ENCODE measurements at places on chromosomes 3 and 15.

DNA sequence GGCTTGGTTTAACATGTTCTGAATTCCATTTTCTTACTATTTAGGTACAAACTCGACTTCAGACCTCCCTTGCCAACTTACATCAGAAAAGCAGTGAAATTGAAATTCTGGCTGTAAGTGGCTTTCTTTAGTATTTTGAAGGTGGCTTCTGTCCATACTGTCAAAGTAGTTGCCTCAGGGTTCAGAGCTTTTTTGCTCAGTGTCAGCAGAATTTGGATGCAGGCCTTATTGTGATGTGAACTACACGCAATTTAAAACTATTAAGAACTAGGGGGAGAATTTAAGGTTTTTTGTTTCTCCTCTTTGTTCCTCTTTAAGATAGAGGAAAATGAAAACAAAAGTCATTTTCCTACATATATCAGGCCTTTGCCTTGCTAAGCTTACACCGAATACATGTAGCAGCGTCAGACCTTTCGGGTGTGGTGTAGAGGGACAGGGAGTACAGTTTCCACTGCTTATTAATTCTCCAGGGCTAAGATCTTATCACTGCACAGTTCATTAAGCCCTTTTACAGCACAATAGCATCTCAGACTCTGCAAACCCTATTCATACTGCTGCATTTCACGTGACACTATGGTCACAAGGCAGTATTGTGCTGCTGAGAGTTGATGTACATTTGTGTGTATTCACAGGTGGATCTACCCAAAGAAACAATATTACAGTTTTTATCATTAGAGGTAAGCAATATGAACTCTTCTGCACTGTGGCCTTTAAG is 6.7 kb downstream of the SRP14 start:
- DNase-seq: no peak

DNA sequence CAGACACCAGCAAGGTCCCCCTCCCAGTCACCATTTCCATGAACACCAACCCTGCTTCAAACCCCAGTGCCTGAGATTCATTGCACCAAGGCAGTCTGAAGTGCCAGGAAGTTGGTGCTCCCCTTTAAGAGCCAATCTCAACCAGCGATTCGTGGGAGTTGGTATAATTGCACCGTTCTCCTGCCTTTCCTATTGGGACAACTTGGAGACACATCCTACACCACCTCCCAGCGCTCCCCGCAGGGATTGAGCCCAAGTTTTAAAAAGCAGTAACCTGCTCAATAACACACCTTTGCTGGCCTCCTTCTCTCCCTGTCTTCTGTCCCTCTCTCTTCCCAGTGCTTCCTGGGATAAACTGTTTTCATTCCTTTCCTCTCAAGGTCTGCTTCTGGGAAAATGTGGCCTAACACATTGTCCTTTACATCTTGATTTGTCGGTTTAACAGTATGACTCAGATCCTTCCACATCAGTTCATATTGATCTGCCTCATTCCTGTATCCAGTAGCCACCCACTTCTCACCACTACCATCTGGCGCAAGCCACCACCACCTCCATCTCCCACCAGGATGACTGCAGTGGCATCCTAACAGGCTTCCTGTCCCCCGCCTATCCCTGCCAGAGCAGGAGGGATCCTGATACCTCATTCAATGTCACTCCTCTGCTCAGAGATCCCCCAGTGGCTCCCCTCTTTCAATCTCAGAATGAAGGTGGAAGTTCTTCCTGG is 37.8 kb upstream of the HRH1 start:
- DNase-seq: no peak

DNA sequence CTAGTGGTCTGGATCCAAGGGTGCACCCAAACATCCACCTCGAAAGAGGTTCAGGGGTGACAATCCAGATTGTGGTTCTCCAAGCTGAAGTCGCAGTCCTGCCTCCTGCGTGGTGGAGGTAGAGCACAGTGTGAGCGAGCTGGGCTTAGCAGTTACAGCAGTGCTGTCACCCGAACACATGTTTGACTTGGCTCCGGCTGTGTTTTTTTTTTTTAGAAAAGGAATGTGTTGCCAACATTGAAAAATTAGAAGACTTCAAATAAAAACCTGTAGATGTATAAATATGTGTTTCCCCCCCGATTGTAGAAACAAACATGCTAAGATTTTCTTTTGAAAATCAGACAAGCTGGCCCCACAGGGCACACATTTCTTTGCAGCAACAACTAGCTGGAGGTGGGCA is 530.8 kb downstream of the SHQ1 start:
- DNase-seq: no peak

GRCh38 chr15:47754312-47754711 is 37.0 kb downstream of the SEMA6D start:
- no peak for DNase-seq

- no peak for DNase-seq
Observed at GRCh38 chr3:81470524-81471278, 290.7 kb downstream of the GBE1 start.

DNA sequence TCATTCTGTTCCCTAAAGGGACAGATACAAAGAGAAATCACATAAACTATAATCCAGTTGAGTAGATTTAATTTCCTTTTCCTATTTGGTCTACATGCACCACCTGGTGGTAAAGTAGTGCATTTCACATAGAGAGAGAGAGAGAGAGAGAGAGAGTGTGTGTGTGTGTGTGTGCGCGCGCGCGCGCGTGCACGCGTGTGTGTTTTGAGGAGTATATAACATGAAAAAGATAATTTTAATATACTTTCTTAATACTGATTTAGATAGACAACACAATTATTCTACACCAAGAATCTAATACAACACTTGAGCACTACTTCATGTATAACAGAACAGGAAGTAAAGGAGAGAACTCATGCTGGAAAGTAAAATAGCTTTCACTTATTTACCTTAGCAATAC is 1.1 kb upstream of the FGF7 start:
- no peak for DNase-seq

DNA sequence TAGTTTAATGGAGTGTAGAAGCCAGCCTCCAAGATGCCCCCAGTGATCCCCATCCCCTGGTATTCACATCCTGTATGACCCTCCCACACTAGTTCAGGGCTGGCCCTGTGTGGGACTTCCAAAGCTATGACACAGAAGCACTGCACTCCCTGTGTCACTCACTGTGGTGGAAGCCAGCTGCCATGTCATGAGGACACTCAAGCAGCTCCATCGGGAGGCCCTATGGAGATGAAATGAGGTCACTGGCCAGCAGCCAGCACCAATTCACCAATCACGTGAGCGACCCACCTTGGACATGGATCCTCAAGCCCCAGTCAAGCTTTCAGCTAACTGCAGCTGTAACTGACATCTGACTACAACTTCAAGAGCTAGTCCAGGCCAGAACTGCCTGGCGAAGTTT is 3.9 kb upstream of the ACAN start:
- DNase-seq: no peak

GRCh38 chr3:114221165-114221880 is 16.1 kb downstream of the ZNF80 start:
- no peak for DNase-seq

- no peak for DNase-seq
Observed at GRCh38 chr3:187188931-187189330, 8.4 kb upstream of the RTP1 start.

- DNase-seq: no peak
Observed at GRCh38 chr3:62109534-62109933, 263.8 kb downstream of the FEZF2 start.

- DNase-seq: peak; percentile 75
Observed at GRCh38 chr3:72258361-72259141, 473.6 kb upstream of the PROK2 start.

GRCh38 chr3:141333836-141334626 is 34.3 kb upstream of the ZBTB38 start:
- DNase-seq: no peak
